ENCODE measurements at places on chromosomes 5 and 9.

GRCh38 chr5:43338862-43339261 is 25.6 kb upstream of the HMGCS1 start:
- no peak for DNase-seq

GRCh38 chr9:4020755-4021296 is 279.0 kb downstream of the GLIS3 start:
- DNase-seq, result no peak

GRCh38 chr5:134129411-134130238 is 15.1 kb downstream of the TCF7 start:
- DNase-seq, result no peak

DNA sequence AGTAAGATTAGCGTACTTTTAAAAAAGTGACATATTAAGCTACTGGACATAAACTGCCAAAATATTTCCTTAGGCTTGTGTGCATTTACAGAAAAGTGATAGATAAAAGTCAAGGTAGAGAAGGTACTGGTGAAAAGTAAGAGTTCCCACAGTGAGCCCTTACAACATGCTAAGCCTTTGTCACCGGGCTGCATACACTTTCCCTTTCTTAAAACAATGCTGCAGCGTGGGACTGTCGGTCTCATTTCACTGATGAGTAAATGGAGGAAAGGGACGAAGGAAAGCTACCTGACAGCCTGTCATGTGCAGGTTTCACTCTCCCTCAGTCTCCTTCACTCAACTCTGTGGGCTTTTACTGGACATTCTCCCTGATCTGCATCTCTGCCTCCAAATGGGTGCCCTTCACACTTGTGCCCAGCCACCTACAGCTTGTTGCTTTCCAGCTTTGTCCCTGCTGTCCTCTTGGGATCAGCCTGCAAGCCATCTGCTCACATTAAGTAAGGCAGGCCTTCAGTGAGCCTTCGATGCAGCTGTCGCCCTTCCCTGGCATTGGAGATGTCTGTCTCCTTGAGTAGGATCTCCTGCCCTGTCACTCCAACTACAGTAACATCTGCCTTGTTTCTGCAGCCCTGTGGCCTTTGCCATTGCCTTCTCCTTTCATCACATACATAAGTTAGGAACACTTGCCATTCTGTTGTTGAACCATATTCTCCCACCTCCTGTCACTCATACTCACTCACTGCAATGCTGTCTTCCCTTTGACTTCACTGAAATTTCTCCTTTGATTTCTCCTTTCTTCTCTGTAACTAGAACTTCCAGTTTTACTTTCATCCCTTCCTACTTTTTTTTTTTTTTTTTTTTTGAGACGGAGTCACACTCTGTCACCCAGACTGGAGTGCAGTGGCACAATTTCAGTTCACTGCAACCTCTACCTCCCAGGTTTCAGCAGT is 9.3 kb upstream of the ROPN1L start:
- DNase-seq, result no peak

DNA sequence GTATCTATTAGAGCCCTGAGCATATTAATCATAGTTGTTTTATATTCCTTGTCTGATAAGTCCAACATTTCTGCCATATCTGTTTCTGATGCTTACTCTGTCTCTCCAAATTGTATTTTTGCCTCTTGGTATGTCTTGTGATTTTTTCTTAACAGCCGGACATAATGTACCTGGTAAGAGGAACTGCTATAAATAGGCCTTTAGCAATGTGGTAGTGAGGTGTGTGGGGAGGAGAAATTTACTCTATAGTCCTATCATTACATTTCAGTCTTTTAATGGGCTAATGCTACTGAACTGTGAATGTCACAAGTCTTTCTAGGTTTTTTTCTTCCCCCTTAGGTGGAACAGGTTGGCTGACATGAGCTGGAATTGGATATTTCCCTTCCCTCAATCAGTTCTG is 176.1 kb upstream of the FGF10 start:
- DNase-seq, result no peak

GRCh38 chr9:4035777-4036176 is 264.1 kb downstream of the GLIS3 start:
- DNase-seq, result no peak

DNA sequence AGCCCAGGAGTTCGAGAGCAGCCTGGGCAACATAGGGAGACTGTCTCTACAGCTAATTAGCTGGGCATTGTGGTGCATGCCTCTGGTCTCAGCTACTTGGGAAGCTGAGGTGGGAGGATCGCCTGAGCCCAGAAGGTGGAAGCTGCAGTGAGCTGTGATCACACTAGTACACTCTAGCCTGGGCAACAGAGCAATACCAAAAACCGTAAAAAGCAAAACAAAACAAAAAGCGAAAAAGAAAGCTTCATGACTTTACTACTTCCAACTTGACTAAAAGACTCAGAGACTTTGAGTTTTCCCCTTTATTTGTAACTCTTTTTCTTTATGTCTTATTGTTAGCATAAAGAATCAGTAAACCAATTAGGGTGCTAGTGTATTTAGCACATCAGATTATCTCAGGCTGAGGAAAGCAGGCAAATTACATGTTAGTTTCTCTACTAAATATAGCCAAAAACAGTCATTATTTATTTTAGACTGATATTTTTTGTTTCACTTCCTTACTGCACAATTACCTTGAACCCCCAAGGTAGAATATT is 5.4 kb downstream of the RAD17 start:
- DNase-seq, result no peak

DNA sequence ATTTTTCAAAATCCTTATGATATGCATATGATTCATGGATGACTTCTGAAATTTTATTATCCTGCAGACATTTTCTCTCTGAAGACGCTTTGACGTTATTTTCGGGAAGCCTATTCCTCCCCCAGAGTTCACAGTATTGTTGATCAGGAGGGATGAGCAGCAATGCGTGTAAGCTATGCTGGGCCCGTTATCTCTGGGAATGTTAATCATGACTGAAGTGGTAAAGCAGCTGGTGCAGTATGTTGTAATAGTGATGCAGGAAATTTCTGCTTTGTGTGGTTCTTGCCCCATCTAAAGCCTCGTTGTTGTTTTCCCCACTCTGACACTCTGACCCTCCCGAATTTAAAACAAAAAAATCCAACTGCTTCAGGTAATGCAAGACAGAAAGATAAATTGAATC is 1797.8 kb upstream of the WWC1 start:
- DNase-seq, result no peak

DNA sequence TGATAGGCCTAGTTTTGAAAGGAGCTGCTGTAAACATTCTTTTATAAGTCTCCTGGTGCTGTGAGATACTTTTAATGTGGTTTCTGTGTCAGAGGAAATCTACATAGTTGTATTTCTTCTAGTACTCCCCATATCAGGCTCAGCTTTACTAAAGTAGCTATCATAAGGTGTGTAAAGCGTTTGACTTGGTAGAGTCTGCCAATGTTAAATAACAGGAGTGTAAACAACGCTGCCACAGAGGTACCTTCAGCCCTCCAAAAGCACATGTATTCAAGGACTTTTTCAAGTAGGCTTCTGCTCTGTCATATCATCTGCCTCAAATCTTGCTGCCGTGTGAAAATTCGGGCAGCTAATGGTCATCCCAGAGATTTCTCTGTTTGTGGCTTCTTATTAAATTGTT is 142.7 kb downstream of the ZSWIM6 start:
- no peak for DNase-seq

DNA sequence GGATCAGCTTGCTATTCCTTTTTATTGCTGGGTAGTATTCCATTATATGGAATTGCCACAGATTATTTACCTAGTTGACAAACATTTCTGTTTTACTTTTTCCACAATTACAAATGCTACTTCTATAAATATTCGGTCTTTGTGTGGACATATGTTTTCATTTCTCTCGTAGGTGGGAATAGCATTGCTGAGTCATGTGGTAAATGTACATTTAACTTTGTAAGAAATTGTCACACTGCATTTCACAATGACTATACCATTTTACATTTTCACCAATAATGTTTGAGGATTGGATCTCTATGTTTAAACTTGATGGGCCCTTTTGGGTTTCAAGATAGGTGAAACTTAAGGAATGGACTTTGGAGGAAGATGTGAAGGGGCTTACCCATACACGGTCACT is 19.7 kb downstream of the RAI14 start:
- DNase-seq, result no peak

GRCh38 chr9:104810421-104811339 is 46.8 kb downstream of the NIPSNAP3B start:
- peak; percentile 36 for DNase-seq

- DNase-seq, result no peak
Measured at GRCh38 chr5:3393920-3394597, 201.6 kb upstream of the IRX1 start.

DNA sequence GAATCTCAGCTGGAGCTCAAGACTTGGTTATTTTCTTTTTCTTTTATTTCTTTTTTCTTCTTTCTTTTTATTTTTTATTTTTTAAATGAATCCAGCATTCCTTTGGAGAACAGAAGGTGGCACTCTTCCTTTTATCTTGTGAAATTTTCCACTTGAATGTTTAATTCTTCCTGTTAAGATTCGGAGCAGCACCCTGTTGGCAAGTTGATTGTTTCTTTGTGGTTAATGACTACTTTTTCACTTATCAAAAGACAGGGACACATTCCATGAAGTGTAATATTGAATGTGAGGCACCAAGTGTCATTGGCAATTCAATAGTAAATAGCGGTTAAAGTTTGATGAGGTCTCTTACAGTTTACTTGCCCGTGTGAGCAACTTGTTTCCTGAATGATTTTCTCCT is 240.5 kb upstream of the CHD1 start:
- DNase-seq, result peak; percentile 1

GRCh38 chr5:135317286-135317685 is 81.7 kb downstream of the MACROH2A1 start:
- DNase-seq, result no peak

GRCh38 chr5:138722544-138723177 is 30.6 kb upstream of the CTNNA1 start:
- DNase-seq, result no peak

DNA sequence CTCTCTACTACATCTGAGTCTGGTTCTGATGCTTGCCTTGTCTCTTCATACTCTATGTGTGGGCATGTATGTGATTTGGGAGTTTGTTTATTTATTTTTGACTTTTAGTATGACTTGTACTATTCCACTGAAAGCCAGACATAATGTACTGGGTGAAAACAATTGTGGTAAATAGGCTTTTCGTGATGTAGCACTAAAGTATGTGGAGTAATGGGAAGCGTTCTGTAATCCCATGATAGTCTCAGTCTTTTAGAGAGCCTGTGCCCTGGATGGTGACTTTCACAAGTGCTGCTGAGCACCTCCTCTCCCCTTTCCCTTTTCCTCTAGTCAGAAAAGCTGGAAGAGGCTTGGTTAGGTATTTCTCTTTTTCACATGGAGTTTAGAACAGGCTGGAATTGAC is 85.8 kb upstream of the S1PR3 start:
- DNase-seq, result no peak

DNA sequence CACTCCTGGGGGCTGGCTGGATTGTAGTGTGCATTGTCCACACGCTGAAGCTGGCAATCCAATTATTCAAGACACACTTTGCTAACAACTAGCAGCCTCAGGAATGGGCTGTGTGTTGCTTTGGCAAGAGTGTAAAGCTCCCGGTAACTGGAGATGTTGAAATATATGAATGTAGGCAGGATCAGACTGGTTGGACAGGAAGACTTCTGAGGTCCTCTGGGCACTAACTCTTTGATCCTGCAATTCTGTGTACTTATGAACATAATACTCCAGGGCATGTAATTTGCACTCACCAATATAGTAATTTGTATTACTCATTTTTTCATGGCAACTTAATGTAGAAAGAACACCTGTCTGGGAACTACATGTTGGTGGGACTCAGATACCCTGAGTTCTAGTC is 106.7 kb upstream of the SLC28A3 start:
- no peak for DNase-seq

DNA sequence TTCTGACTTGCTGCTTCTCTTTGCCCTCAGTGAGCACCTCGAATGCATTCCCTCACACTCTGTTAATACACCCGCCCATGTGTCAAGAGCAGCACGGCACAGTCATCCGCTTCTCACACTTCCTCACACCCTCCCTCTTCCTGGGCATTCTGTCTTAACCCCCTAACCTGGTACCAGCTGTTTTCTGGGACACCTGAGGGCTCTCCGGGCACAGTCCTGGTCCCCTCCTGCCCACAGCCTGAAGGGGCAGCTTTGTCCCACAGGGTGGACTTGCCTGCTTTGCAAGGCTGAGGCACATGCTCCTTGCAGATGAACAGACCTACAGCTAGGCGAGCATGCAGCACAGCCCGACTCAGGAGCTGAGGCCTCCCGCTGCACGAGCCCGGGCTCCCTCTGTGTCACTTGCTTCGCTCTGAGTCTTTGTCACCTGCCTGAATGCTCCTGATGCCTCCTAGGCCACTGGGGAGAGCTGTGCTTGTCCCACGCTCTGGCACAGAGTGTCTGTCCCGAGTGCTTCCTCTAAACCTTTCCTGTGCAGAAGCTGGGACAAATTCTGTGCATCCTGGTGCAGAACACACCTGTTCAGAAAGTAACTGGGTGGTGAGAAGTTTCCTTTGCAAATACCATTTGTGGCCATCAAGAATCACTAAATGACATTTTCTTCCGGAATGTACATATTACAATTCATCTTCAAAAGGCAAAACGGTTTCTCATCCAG is 47.8 kb downstream of the AHRR start:
- DNase-seq, result peak; percentile 62

- DNase-seq, result no peak
Measured at GRCh38 chr5:168953351-168953750, 347.6 kb downstream of the SLIT3 start.

GRCh38 chr5:107428303-107428813 is 242.4 kb downstream of the EFNA5 start:
- no peak for DNase-seq

DNA sequence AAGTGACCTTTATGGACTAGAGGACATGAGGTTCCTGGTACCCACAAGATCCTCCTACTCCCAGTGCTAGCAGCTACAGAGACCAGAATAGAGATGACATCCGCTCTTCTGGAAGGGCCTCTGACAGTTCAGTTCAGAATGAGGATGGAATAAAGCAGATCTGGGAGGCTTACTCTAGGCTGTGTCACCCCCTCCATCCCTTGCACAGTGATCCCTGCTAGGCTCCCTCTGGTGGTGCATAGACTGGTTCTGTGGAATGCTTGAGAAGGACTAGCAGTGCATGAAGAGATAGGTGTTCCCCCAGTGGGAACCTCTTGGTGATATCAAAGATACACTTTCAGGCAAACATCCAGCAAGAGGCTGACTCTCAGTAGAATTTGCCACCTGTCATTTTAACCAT is 83.0 kb downstream of the NPR3 start:
- DNase-seq, result peak; percentile 54

DNA sequence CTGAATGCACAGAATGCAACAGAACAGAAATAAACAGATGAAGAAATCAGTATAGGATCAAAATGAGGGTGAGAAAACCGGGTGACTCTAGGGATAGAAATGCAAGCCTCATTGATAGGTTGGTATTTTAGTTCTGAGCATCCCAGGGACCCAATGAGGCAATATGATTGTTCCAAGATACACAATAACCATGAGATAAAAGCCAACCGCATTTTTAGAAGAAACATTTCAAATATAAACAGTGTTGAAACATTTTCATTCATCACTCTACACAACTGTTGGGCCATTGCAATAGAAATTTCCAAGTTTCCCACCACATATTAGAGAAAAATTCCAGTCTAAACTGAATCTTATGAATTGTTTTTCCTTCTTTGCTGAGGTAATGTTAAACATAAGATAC is 452.3 kb upstream of the PTGER4 start:
- DNase-seq, result no peak
